Stimulated activated effector memory CD8-positive, alpha-beta T cell treated with anti-CD3 and anti-CD28 coated beads, Interleukin-12 subunit alpha, Interleukin-12 subunit beta, amount 100 ng/mL, for 72 hours (primary cell): ENCODE measurements at places on chromosomes 4 and X.

DNA sequence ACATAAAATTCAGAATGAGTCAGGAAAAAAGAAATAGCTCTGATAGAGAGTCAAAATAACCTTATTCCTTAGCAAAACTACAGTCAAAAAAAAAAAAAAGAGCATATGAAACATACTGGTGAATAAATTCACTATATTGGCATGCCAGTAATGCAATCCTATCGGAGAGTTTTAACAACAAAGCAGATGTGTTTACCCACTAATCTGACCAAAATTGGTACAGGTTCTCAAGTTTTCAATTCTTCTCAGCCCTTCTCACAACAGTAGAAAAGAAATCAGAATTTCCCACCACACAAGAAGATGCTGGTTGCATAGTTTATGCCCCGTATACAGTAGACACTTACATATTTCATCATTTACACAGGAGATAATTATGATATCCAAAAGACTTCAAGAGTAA lies 59.4 kb downstream of the LCORL start:
- DNase-seq = no peak

DNA sequence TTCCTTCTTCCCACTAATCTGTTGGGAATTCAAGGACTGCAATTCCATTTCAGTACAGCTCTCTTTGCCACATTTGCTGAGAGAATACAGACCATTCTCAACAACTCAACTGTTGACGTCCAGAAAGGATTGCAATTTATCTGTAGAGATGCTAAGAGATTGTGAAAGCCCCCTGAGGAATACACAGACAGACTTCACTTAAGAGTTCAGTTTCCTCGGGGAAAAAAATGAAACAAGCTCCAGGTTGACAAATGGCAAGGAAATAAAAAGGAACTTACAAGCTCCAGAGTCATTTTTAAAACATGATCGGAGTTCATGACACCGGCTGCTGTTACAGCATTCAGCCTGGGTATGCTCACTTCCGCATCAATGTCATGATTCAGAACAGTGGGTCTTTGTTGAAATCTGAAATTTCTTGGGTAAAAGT lies 13.8 kb downstream of the TLR10 start:
- DNase-seq = no peak

GRCh38 chr4:107094976-107095375 lies 58.9 kb upstream of the DKK2 start:
- DNase-seq = no peak

DNA sequence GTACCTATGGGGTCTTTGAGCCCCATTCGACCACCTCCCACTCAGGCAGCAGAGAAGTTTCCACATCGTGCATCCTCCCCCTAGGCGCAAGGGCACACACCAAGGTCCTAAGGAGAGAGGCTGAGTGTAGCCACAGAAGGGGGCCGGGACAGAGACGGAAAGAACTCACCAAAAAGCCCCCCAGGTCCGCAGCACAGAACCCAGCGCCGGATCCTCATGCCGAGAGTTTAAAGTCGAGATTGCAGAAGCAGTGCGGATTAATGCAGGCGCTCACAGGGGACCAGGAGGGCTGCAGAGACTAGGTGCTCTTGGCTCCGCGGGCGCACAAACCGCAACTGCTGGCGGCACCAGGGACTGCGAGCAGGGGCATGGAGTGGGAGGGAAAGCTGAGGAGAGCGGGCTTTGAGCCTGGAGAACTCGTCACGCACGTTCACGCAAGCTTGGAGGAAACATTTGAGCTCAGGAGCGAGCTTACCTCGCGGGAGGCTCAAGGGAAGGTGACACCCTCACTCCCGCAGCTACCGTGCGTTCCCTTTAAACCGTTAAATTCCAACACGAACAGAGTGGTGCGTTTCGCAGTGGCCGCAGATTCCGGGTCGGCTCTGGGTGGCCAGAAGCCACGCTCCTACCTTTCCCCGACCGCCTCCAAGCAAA lies 8.5 kb downstream of the NKX3-2 start:
- no peak for DNase-seq

DNA sequence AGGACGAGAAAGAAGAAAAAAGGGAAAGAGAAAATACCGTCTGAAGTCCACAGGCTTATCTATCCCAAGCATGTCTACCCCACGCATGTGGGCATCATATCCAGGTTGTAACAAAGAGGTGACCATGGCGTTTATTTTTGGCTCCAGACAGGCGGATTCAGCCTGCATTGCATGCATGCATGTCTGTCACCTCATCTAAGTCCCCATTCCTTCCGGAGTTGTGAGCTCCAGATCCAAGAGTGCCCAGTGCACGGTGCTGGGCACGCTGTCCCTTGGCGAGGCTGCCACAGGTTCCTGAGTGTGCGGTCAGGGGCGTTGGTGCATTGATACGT lies 905 bp upstream of the GALNTL6 start:
- no peak for DNase-seq

DNA sequence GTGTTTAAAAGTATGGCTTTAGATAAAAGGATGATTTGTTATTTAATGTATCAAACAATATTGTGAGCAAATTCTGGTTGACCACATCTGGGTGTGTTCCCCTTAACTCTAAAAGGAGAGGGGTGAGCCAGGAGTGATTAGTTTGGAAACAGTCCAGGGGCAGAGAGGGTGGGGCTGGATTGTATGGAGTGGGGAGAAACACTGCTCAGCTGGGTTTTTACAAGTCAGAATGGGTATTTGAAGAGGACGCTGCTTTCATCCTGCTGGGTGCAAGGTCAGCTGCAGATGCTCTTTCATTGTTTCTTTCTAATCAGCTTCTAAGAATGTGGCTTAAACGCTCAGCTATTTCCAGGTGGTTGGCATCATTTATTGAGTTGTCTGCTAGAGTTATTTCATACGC lies 82.8 kb upstream of the LIMCH1 start:
- no peak for DNase-seq

- DNase-seq = no peak
Measured at GRCh38 chrX:41002026-41002425, 83.2 kb upstream of the USP9X start.

DNA sequence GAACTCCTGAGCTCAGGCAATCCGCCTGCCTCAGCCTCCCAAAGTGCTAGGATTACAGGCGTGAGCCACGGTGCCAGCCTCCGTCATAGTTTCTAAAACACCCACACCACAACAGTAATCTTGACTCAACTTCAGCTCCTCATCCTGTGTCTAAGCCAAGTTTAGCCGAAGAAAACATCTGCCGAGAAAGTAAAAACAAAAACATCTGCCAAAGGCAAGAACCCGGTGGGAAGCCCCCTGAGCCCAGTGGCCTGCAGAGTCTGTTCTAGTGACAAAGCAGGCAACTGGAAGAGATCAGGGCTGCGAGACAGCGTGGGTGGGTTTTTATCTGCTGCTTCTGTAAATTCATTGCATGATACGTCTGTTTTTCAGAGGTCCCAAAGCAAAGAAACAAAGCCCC lies 26.6 kb upstream of the CD99 start:
- no peak for DNase-seq

- no peak for DNase-seq
Measured at GRCh38 chr4:1975391-1975801, 33.4 kb downstream of the NELFA start.

GRCh38 chrX:76433219-76433618 lies 5.7 kb downstream of the MAGEE1 start:
- DNase-seq = no peak

DNA sequence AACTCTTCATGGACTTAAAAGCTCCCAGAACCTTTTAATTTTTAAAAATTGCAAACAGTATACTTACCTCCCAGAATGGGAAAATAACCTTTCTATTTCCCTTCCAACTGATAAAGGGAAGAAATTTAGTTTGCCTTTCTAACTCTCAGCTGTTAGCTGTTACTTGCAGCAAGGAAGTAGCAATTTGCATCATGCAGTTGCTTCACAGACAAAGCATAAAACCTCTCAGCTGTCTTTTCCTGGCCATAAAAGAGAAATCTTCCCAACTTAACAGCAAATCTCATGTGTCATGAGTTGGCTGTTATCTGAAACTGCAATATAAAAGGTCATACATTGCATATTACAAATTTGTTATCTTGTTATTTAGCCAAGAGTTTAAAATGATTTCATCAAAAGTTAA lies 18.4 kb downstream of the C4orf17 start:
- DNase-seq = no peak

- DNase-seq = no peak
Measured at GRCh38 chr4:78174891-78175290, 117.8 kb downstream of the FRAS1 start.

- DNase-seq = no peak
Measured at GRCh38 chr4:88751258-88752075, 53.8 kb upstream of the NAP1L5 start.

DNA sequence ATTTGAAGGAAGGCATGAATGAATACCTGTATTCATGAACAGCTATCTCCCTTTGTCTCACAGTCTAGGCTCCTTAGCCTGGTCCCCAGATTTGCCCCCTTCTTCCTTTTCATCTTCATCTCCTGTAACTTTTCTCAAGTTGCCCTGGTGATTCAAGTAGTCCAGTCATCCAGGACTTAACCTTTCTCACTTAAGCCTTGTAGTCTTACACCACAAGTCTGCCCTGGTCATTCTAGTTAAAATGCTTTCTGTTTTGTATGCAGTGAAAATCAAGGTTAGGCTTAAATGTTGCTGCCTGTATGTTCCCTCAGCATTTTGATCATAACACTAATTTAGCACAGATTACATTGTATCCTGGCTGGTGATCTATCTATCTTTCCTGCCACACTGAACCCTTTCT lies 58.5 kb upstream of the SLC7A11 start:
- no peak for DNase-seq

DNA sequence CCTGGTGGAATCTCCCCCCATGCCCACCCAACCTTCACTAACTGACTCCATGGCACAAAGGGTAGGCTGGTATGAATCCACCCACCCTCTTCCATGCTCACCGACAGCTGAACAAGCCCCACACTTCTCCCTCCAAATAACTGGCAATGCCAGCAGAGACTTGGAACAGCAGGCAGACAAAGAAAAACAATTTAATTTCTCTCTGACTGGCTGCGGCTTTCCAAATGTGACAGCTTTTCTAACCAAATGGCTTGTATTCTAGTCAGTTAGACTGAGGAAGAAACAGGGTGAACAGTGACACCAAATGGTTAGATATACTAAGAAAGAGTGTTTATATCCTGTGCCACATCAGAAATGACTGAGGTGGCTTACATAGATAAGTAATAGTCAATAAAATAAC lies 199.3 kb upstream of the ADAMTS3 start:
- DNase-seq = no peak

- no peak for DNase-seq
Measured at GRCh38 chrX:154409222-154409871, at the start of gene DNASE1L1. TSS of gene DNASE1L1 (minus strand) at chrX:154409254. CDS start at chrX:154405568, 3,686 bp downstream.

DNA sequence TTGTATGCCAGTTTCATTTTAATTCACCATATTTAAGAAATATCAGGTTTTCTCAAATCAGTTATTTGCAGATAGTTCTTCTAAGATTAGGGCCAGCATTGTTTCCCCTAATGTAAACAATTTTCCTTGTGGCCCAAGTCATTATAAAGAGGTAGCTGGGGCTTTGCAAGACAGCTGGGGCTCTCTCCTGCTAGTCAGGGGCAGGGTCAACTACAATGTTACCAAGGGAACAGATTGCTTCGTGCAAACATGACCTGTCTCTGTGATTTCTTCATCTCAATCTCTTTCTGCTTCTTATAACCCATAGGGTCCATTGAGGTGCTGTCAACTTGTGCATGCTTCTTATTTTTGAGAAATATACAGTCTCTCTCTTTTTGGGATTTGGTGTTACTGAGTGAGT lies 12.1 kb downstream of the ARMCX6 start:
- DNase-seq = no peak

GRCh38 chr4:67437974-67438713 lies 107.2 kb downstream of the CENPC start:
- DNase-seq = no peak

DNA sequence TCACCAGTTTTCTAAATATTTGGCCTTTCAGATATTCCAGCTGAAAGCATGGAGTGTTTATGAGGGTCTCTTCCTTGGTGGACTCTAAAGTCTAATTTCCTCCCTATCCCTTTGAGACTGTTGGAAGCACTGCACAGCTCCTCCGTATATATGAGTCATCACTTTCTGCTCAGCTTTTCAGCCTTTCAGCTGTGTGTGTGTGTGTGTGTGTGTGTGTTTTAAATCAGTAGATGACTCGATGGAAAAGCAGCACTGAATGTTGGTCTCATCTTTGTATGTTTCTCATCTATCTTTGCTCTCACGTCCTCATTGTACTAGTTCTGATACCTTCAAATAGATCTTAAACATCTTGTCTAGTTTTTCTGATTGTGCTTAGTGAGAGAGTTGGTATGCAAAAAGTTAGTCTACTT lies 81.6 kb downstream of the ZFX start:
- no peak for DNase-seq

DNA sequence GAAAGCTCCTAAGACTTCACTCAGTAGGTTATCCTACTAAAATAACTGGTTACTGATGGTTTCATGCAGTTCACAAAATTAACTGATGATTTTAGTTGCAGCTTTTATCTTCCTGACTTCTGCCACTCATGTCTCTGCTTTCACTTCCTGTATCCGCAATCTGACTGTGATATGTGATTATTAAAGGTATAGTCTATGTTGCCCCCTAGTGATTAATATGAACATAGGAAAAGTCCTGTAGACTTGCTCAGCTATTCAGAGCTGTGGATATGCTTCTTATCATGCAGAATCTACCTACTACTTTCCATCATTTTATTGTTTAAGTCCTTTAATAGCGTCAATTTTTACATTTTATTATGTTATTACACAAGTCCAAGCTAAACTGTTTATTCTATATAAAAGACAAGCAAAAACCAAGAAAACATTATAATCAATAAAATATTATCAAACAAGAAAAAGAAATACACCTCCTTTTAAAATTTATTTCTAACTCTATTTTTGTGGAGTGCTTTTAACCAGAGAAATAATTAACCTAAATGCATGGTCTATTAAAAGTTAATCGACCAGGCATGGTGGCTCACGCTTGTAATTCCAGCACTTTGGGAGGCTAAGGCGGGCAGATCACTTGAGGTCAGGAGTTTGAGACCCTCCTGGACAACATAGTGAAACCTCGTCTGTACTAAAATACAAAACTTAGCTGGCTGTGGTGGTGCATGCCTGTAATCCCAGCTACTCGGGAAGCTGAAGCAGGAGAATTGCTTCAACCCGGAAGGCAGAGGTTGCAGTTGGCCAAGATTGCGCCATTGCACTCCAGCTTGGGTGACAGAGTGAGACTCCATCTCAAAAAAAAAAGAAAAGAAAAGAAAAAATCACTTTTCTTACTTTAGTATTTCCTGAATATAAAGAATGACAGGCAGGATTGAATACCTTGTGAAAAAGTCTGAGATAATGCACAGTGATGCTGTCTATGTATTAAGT lies 40.4 kb upstream of the TLR2 start:
- DNase-seq = no peak

DNA sequence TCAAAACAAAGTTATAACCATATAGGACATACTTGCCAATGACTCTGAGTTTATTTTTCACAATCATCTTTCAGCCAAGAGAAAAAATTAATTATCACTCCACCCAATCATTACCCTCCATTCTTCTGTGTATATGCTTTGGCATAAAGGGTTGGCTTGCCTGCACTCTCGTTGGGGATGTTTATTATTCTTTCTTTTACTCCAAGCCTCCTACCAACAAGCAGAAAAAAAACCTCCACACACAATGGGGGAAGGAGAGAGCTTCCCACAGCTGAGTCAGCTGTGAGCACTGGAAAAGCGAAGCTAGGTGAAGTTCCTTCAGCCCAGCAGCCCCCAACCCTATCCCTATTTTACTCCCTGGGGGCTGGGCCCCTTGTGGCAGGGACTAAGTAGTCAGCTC lies 1.5 kb downstream of the OPHN1 start:
- DNase-seq = no peak
